ENCODE measurements at places on chromosomes 4 and X.
A peak's percentile ranks its signal among the peaks of the same experiment; 100 is the strongest.

DNA sequence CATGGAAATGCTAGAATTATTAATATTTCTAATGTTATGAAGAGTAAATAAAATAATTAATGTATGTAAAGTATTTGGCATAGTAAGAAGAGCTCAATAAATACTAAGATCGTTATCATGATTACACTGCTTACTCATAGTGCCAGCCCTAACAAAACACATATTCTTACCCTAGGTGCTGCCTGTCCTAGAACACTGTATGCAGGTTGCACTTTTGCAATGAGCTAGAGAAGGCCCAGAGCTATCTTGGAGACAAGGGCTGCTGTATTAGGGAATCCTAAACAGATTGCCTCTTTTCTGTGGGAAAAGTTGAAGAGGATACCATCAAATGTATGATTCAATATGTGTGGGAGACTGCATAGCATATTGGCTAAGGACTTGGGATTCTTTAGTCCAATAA is 48.0 kb upstream of the TMEM164 start:
- no peak for DNase-seq

GRCh38 chr4:24722026-24722568 is 73.3 kb upstream of the SOD3 start:
- DNase-seq: no peak

DNA sequence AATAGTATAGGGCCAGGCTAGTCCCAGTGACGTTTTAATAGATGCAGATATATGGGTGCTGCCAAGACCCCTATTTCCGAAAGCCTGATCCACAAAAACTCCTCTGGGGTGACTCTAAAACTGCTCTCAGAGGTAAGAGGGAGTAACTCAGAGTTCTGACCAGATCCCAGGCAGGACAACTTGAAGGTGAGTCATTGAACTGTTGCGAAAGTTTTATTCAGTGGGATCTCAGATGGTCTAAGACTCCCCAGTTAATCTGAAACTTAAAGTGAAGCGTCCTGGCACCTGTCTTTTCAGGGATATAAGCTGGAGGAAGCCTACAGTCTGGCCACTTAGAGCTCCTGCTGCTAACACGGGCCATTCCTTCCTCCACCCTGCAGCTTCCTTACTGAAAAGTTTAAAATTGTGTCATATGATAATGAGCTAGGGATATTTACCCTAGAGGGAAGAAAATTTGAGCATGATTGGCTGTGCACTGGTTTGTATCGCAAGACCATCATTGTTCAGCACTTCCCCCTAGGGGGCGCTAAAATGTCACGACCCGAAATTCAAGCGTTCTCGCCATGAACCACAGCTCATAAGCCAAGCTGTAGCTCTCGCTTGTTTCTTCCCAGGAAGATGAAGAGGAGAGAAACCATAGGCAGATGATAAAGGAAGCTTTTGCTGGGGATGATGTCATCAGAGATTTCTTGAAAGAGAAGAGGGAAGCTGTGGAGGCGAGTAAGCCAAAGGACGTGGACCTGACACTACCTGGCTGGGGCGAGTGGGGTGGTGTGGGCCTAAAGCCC is 19.5 kb downstream of the UTP14A start:
- DNase-seq: peak; percentile 46

DNA sequence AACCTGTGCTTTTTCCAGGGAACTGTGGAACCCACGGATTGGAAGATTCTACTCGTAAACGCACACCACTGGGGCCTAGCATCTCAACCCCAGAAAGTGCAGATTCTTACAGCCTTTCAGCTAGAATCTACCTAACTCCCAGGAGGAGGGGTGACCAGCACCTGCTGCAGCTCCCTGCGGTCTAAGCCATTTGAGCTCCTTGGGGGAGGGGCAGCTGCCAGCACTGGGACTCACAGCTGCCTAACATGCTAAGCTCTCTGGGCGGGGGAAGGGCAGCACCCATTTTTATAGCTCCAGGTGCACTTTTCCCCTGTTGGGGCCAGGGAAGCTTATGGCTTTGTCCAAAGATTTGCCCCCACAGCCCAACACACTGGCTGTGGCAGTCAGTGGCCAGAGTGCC is 595.7 kb upstream of the EPHA5 start:
- DNase-seq: no peak

GRCh38 chrX:6681521-6682145 is 146.7 kb upstream of the VCX3A start:
- no peak for DNase-seq

DNA sequence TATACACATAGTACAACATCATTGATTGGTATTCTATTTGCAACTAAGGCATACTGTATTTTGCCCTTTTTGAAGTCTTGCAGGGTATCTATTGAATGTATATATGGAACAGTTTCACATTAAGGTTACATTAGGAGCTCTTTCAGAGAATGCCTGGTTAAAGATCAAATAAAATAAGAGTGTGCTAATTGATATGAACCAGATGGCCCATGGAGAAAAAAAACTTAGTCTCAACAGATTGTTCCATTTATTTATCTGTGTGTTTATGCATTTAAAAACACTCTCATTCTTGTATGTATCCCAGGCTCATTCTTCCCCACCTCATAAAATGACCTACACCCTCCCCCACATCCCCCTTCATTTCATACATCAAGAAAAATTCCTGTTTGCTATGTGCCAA is 35.2 kb upstream of the GRIA2 start:
- DNase-seq: no peak

DNA sequence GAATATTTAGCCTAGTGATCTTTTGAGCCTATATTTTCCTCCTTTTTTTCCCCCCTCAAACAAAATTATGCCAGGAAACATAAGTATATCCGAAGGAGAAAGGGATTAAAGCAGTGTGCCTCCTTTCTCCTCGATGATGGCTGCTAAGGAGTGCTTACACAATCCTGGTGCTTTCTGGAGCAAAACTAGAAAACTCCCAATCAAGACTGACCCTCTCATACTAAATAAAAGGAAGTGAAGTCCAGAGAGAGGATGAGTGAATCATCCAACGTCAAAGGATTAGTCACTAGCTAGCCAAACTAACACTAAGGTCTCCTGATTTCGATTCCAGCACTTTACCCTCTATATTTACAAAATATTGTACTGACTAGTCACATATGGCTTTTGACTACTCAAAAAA is 146.8 kb downstream of the PPP3CA start:
- DNase-seq: no peak

DNA sequence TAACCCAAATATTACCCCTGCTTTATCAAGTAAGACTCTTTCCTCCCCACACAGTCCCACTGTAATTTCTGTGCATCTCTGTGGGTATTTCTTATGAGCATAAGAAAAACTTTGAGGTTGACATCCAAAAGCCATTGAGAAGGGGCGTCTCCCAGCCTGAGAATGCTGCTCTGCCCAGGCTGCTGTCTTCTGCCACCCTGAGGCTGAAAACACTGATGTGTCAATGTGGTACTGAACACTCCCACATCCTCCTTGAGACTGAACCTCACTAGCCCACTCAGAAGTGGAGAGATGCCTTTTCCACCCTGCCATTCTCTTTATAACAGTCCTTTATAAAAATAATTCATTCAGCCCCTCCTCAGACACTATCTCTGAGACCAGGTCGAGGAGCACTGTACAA is 120.8 kb downstream of the SMIM20 start:
- DNase-seq: no peak

GRCh38 chr4:4339504-4340085 is 47.3 kb upstream of the NSG1 start:
- no peak for DNase-seq

DNA sequence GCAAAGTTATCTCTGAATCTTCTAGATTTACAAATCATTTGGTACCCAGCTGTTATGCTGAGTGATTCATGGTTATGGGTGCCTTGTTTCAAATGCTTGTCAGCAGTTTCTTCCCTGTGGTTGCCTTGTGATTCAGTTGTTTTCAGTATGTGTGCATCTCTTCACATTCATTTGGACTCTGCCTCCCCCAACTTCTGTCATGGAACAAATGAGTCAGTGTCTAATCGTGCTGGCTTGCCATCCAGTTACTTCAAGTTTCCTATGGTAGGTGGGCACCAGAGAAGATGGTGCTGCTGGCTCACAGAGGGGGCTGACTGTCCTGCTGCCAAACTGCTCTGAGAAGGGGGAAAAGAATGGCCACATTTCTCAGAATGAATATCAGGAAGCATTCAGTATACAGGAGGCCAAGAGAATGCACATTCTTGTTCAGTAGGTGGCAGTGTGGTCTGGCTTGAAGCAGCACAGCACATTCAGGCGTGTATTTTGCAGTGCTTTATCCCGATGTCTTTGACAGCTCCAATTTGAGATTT is 260.9 kb downstream of the GLUD2 start:
- DNase-seq: no peak

DNA sequence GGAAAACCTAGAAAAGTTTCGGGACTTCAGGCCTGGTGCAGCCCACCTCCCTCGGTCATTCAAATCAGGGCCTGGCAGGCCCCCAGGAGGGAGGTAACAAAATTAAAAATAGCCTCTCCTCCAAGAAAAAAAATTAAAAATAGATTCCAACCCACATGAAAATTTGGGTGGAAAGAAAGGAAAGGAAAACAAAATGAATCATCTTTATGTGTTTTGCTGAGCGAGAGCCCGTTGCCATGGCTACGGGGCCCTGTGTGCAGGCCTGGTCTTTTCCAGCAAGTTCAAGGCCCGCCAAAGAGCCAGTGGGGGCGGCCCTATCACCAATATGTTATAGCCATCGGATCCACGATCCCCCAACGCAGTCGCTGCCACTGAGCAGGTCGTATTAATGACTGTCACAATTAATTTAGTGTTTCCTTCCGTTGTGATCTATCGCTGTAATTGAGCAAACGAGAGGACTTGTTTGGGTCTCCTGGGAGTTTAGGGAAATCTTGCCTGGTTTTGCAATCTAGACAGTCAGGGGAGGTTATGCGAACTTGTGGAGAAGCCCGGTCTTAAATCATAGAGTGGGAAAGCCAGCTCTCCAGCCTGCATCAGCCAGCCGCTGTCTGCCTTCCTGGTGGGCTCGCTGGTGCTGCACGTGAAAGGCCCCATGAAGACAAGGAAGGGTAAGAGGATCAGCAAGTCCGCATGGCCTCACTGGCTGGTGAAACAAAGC is 452.4 kb downstream of the BCOR start:
- no peak for DNase-seq

Data from stimulated activated CD8-positive, alpha-beta memory T cell treated with anti-CD3 and anti-CD28 coated beads, Interleukin-4, amount 100 ng/mL, for 1 hour (primary cell).